ENCODE measurements at places on chromosomes 1 and 21.

- DNase-seq = peak; percentile 70
- no peaks in the 10 kb centered on the region for H3K4me1 ChIP-seq
- peak overlapping the region; percentile 52 for H3K4me3 ChIP-seq
Observed at GRCh38 chr1:46246548-46247435, 771 bp upstream of the RAD54L start.

GRCh38 chr1:28663871-28664470 is 4.6 kb upstream of the GMEB1 start:
- H3K4me3 ChIP-seq = no peak overlapping the region
- DNase-seq = peak; percentile 36
- no peak overlapping the region for H3K27ac ChIP-seq
- H3K36me3 ChIP-seq = no peaks in the 10 kb centered on the region
- H3K27me3 ChIP-seq = no peaks in the 10 kb centered on the region

- no peaks in the 10 kb centered on the region for H3K4me1 ChIP-seq
- peak; percentile 75 for DNase-seq
- no peaks in the 10 kb centered on the region for H3K27me3 ChIP-seq
- H3K36me3 ChIP-seq = peaks cover 3% of the 10 kb centered on the region
- H3K27ac ChIP-seq = no peak overlapping the region
Observed at GRCh38 chr1:9724706-9725476, 73.4 kb downstream of the PIK3CD start.

- H3K27me3 ChIP-seq = no peaks in the 10 kb centered on the region
- H3K27ac ChIP-seq = no peak overlapping the region
- DNase-seq = no peak
Observed at GRCh38 chr1:166197597-166197996, 30.8 kb upstream of the FAM78B start.

GRCh38 chr1:228863776-228864175 is 128.5 kb downstream of the RHOU start:
- no peak for DNase-seq
- H3K27ac ChIP-seq = no peak overlapping the region
- no peaks in the 10 kb centered on the region for H3K27me3 ChIP-seq
- peaks cover 1% of the 10 kb centered on the region for H3K4me1 ChIP-seq
- H3K4me3 ChIP-seq = no peak overlapping the region

DNA sequence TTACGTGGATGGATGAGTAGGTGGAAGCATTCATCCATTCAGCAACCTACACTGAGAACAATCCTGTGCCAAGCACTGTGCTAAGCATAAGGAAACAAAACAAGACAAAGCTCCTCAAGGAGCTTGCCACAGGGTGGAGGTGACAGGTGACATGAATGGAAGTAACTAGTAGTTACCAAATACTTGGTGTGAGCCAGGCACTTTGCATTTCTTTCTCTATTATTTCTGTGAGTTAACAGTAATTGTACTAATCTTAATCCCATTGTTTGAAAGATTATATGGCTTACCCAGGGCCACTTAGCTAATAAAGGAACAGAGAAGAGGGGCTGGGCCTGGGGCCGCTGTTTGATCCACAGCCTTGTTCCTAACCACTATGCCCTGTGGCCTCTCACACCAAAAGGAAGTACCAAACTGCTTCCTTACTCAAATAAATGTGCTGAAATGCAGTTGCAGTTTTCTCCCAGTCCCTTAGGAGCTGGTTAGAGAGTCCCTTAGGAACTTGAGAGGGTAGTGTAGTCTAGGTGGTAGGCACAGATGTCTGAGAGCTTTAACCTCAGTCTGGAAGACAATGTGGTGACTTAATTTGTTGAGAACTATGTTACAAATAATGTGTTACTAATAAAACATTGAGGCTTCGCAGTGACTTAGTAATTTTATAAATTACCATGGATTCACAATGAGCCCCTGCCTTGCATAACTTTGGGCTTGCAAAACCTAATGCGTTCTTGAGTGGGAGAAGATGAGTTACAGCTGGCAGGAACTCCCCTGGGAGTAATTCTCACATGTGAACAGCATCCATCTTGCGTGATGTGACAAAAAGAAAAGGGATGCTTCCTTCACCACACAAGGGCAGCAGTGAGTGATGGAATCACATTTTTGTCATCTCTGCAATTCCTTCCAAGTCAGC is 69.8 kb downstream of the MPZL1 start:
- no peak overlapping the region for H3K4me3 ChIP-seq
- H3K36me3 ChIP-seq = peaks cover 8% of the 10 kb centered on the region
- no peak for DNase-seq

GRCh38 chr21:42923553-42924432 is 1.6 kb downstream of the ERVH48-1 start:
- H3K4me3 ChIP-seq = no peak overlapping the region
- H3K27ac ChIP-seq = no peak overlapping the region
- no peaks in the 10 kb centered on the region for H3K36me3 ChIP-seq
- no peaks in the 10 kb centered on the region for H3K27me3 ChIP-seq
- peak; percentile 62 for DNase-seq
- H3K4me1 ChIP-seq = no peaks in the 10 kb centered on the region

DNA sequence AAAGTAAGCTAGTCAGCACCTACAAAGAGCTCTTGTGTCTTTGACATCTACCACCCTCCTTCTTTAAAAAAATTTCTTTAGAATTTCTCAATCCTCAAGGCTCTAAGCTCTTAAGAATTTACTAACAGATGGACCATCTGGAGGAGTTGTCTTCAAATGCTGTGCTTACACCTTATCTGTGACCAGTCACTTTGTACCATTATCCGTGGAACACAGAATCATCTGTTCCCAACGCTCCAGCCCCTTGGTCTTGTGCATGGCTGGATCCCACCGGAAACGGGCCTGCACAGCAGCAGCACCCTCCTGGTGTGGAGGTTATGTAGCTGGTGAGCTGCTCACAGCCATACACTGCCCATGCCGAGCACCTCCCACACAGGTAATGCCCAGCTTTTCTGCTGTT is 89.0 kb downstream of the TBX19 start:
- H3K4me3 ChIP-seq = no peak overlapping the region
- H3K27ac ChIP-seq = no peak overlapping the region
- no peaks in the 10 kb centered on the region for H3K4me1 ChIP-seq
- DNase-seq = no peak

DNA sequence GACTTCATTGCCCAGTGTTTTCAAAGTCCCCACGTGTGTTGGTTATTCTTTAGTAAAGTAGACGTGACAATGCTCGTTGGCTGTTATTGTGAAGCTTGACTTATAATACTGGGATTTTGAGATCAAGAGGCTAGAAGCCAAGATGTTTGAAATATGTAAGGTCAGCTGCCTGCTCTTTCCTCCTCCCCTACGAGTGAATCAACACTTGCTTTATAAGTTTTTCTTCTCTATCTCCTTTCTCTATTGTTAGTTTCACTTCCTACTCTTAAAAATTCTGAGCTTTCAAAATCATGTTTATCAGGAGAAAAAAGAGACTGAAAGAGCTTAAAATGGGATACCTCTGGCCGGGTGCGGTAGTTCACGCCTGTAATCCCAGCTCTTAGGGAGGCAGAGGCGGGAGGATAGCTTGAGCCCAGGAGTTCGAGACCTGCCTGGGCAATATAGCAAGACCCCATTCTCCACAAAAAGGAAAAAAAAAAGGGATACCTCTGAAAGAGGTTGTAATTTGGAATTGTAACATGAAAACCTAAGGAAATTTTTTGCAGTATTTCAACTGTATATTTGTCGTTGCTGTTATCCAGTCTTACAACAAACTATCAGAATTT is 72.0 kb downstream of the EPB41 start:
- no peak overlapping the region for H3K27ac ChIP-seq
- H3K27me3 ChIP-seq = no peaks in the 10 kb centered on the region
- H3K4me3 ChIP-seq = no peak overlapping the region
- DNase-seq = no peak
- no peaks in the 10 kb centered on the region for H3K4me1 ChIP-seq

- no peak overlapping the region for H3K4me3 ChIP-seq
- no peak overlapping the region for H3K27ac ChIP-seq
- no peak for DNase-seq
- peaks cover 8% of the 10 kb centered on the region for H3K4me1 ChIP-seq
Observed at GRCh38 chr1:204477036-204477740, 17.4 kb downstream of the PIK3C2B start.

- H3K4me1 ChIP-seq = no peaks in the 10 kb centered on the region
- no peaks in the 10 kb centered on the region for H3K27me3 ChIP-seq
- no peak for DNase-seq
Observed at GRCh38 chr21:30839304-30839703, 9.7 kb upstream of the KRTAP7-1 start.

DNA sequence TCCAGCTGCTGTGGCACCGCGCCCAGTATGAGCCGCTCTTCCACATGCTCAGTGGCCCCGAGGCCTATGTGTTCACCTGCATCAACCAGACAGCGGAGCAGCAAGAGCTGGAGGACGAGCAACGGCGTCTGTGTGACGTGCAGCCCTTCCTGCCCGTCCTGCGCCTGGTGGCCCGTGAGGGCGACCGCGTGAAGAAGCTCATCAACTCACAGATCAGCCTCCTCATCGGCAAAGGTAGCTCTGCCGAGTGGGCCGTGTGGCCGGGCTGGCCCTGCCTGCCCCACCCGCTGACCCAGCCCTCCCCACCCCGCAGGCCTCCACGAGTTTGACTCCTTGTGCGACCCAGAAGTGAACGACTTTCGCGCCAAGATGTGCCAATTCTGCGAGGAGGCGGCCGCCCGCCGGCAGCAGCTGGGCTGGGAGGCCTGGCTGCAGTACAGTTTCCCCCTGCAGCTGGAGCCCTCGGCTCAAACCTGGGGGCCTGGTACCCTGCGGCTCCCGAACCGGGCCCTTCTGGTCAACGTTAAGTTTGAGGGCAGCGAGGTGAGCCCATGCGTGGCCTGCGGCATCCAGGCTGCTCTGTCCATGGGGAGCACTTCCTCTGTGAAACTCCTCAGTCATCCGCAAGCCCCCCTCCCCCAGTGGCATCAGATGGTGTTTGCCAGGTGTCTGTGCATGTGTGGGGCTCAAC is 64.2 kb downstream of the PIK3CD start:
- H3K4me3 ChIP-seq = no peak overlapping the region
- H3K4me1 ChIP-seq = no peaks in the 10 kb centered on the region
- no peak overlapping the region for H3K27ac ChIP-seq
- no peak for DNase-seq
- no peaks in the 10 kb centered on the region for H3K27me3 ChIP-seq

DNA sequence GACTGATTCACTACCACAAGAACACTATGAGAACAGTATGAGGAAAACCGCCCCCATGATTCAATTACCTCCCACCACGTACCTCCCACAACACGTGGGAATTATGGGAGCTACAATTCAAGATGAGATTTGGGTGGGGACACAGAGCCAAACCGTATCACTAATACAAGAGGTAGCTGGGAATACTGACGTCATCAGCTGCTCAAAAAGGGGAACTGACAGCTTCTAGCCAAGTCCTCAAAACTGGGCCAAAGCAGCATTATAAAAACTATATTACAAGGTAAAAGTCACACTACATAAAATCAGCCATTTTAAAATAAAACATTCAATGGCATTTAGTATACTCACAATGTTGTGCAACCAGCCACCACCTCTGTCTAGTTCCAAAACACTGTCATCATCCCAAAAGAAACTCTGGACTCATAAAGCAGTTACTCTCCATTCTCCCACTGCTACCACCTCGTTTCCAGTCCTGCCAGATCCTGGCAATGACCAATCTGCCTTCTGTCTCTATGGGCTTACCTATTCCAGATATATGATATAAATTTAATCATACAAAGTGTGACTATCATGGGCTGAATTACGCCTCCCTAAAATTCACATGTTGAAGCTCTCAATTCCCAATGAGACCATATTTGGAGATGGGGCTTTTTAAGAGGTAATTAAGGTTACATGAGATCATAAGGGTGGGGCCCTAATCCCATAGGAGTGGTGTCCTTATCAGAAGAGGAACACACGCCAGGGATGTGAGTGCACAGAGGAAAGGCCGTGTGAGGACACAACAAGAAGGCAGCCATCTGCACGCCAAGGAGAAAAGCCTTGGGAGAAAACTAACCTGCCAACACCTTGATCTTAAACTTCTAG is 192.1 kb downstream of the SETD4 start:
- H3K4me3 ChIP-seq = no peak overlapping the region
- no peaks in the 10 kb centered on the region for H3K36me3 ChIP-seq
- DNase-seq = no peak
- no peak overlapping the region for H3K27ac ChIP-seq
- H3K4me1 ChIP-seq = no peaks in the 10 kb centered on the region
- no peaks in the 10 kb centered on the region for H3K27me3 ChIP-seq

- no peak overlapping the region for H3K27ac ChIP-seq
- no peaks in the 10 kb centered on the region for H3K4me1 ChIP-seq
- H3K36me3 ChIP-seq = no peaks in the 10 kb centered on the region
- H3K27me3 ChIP-seq = no peaks in the 10 kb centered on the region
- DNase-seq = no peak
Observed at GRCh38 chr1:4563586-4563985, 90.8 kb upstream of the AJAP1 start.

DNA sequence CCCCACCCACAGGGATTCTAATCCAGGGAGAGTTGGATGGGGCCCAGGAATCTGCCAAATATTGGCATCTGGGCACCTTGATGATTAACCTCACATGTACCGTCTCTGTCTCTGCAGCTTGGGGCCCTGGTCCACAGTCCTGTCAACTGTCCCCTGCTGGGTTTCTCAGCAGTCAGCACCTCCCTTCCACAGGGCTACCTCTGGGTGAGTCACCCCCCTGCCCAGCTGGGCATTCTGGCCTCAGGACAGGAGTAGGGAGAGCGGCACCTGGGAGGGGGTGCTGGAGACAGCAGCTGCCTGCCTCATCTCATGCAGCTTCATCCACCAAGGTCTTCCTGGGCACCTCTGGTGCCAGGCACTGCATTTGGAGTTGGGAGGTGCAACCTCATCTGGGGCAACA is 100.6 kb upstream of the ACTL8 start:
- DNase-seq = no peak
- no peak overlapping the region for H3K4me3 ChIP-seq
- no peaks in the 10 kb centered on the region for H3K4me1 ChIP-seq
- H3K27me3 ChIP-seq = no peaks in the 10 kb centered on the region
- H3K27ac ChIP-seq = peak overlapping the region; percentile 49

DNA sequence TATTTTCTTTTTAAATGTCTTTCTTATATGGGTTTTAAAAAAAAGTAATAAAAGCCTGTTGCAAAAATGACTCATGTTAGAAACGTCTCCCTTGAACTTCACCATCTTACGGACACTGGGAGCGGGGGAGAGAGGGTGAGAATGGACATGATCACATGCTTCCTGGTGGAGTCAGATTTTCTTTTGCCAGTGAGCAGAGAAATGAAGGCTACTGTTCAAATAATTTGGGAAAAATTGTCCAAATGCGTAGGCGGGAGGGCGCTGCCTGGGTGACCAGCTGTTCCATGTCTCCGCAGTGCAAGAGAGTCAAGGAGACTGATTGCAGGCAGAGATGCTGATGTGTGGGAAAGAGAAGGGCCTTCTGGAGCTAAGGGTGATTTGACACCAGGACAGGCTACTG is 23.1 kb downstream of the EIF2D start:
- H3K36me3 ChIP-seq = peaks cover 14% of the 10 kb centered on the region
- H3K4me1 ChIP-seq = no peaks in the 10 kb centered on the region
- no peak overlapping the region for H3K27ac ChIP-seq
- no peak for DNase-seq
- H3K27me3 ChIP-seq = no peaks in the 10 kb centered on the region
- H3K4me3 ChIP-seq = no peak overlapping the region

- no peak overlapping the region for H3K27ac ChIP-seq
- no peaks in the 10 kb centered on the region for H3K36me3 ChIP-seq
- DNase-seq = no peak
- no peak overlapping the region for H3K4me3 ChIP-seq
Observed at GRCh38 chr1:56837244-56837939, 17.2 kb upstream of the C8A start.
